ENCODE measurements at places on chromosomes 12 and 14. TPM values are rescaled to one million over a fixed set of nuclear protein-coding genes. Genes with fewer than 3 reads are reported as not detected.

The AVPR1A gene
- total RNA-seq: 0.36 TPM

The SIX1 gene
- 0.12 TPM for total RNA-seq

The CAPZA3 gene
- not detected for total RNA-seq

The RERG gene
- 1.9 TPM for total RNA-seq

The WNT1 gene
- total RNA-seq: not detected

The COA8 gene
- total RNA-seq: 30.3 TPM

The LRP1-AS gene
- total RNA-seq: not detected

The TCL1B gene
- total RNA-seq: not detected

The LRRC43 gene
- 0.12 TPM for total RNA-seq

The LIN7A gene
- 0.56 TPM for total RNA-seq

The CLEC9A gene
- total RNA-seq: not detected

The KCNA5 gene
- total RNA-seq: not detected

The VRTN gene
- total RNA-seq: not detected

The LRRIQ1 gene
- total RNA-seq: 0.20 TPM

The SLC38A4 gene
- 2.4 TPM for total RNA-seq

The RHOJ gene
- total RNA-seq: 2.0 TPM

The CLEC2A gene
- not detected for total RNA-seq

The RILPL1 gene
- 6.1 TPM for total RNA-seq

The INHBC gene
- not detected for total RNA-seq

The PFKM gene
- 24.7 TPM for total RNA-seq

The OR6C2 gene
- total RNA-seq: 0.12 TPM

The MYL2 gene
- 1.7 TPM for total RNA-seq

The BICDL1 gene
- total RNA-seq: 32.6 TPM

The ARHGAP9 gene
- total RNA-seq: 2.0 TPM

The HOXC6 gene
- 1.6 TPM for total RNA-seq

The AQP2 gene
- total RNA-seq: not detected

The KRT83 gene
- total RNA-seq: not detected

The EP400 gene
- total RNA-seq: 26.1 TPM

The BEGAIN gene
- total RNA-seq: 0.68 TPM

The BORCS5 gene
- 17.9 TPM for total RNA-seq

The TAMALIN gene
- total RNA-seq: 3.9 TPM

Data from esophagus mucosa (tissue), 1 donor.